ENCODE measurements at places on chromosomes 5 and 9.

GRCh38 chr5:158751961-158752655 lies 347.6 kb downstream of the EBF1 start:
- no peak for DNase-seq

DNA sequence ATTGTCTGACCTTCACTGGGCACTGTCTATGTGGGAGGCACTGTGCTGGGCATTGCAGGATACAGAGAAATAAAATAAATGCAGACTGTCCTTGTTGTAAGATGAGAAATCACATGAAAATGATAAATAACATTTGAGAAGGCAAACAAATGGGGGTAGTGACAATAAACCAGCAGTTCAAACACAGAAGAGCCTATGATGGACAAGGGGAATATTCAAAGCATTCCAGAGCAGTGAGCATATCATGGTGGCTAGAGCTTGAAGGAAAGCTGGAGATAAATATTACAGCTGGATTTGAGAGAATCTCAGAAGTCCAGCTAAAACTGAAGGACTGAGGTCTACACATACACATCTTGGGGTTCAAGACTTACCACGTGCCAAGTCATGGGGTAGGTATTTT lies 209.9 kb downstream of the ASTN2 start:
- DNase-seq = no peak

DNA sequence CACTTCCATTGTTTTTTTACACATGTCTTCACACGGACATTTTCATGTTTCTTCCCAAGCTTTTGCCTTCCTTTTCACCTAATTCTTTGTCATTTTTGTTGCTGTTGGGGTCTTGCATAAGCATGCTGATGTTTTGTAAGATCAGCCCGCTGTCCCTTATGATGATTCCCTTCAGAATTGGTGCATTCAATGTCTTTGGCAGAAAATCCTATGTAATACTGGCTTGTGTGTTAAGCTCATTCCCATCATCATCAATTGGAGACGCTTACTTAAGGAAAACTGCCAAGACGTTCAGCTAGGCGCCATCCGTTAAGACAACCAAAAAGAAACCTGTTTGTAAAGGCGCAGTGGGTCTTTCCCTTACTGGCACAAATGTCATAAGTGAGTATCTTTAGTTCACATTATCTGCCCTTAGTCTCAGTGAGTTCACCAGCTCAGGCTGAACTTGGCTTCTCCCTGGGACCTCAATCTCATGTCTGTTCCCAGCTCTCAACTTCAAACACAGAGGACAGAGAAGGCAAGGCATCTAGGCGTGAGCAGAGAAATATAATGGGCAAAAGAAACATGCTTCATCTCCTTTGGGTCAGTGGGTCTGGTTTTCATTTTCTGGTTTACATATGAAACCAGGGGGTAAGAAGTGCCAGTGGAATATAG lies 97.9 kb downstream of the EFNA5 start:
- no peak for DNase-seq

DNA sequence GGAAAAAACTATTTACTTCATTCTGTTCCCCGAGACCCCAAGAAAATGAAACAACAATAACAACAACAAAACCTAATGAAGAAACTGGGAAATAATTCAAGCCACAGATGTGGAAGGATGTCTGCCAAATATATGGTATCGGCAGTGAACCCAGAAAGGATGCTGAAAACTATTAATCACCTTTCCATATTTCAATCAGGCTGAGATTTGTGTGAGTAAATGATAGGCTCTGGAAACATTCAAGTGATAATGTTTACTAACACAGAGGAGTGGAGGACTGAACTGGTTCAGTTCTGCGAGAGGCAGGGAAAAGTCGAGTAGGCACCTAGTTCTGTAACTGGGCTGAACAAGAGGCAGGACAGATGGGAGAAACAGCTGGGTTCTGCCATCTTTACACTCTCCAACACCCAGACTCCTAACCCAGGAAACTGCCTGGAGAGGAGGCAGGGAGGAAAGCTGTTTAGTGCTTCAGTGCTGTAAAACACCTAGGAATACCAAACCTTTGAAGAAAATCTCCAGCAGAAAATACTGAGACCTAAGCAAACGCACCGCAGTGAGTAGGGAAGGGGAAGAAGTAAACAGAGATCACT lies 96.8 kb upstream of the GNA14 start:
- DNase-seq = no peak

GRCh38 chr9:100913257-100913656 lies 115.3 kb upstream of the PLPPR1 start:
- no peak for DNase-seq

GRCh38 chr5:12902611-12903010 lies 998.4 kb upstream of the CTNND2 start:
- DNase-seq = no peak

DNA sequence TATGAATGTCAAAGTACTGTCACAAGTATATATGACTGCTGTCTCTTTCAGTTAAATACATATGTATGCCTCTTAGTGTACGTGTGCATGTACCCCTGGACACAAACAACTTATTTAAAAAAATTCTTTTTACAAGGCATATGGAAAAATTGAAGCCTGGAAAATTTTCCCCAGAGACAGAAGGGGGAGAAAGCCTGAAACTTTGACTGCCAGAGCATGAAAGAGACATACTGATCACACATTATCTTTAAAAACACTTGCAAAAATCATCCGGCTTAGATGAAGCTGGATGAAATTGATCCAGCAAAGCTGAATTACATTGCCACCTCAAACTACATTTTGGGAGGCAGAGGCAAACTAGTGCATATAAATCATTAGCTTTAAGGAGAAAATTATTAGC lies 88.0 kb upstream of the NFIB start:
- DNase-seq = no peak

DNA sequence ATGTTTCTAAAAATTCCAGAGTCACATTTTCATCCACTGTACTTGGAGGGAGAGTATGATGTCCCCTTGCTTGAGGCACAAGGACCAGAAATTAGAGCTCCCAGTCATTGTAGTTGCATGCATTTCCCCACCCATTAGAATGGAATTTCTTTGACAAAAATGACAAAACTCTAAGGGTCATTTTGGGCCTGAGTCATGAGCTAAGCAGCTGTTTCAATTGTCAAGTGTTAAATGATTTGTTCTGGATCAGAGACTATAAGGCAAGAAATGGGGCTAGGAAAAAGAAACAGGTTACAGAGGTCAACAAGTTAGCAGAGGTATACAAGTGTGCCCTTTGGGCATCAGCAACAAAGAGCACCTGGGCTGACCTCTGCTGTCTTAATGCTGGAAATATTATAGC lies 131.2 kb upstream of the IQGAP2 start:
- no peak for DNase-seq

GRCh38 chr5:43560128-43560527 lies 3.3 kb upstream of the PAIP1 start:
- DNase-seq = no peak

- no peak for DNase-seq
These were observed 35.6 kb downstream of the TTC39B start for GRCh38 chr9:15271403-15271802.

GRCh38 chr5:92019376-92019990 lies 636.4 kb upstream of the ARRDC3 start:
- no peak for DNase-seq

DNA sequence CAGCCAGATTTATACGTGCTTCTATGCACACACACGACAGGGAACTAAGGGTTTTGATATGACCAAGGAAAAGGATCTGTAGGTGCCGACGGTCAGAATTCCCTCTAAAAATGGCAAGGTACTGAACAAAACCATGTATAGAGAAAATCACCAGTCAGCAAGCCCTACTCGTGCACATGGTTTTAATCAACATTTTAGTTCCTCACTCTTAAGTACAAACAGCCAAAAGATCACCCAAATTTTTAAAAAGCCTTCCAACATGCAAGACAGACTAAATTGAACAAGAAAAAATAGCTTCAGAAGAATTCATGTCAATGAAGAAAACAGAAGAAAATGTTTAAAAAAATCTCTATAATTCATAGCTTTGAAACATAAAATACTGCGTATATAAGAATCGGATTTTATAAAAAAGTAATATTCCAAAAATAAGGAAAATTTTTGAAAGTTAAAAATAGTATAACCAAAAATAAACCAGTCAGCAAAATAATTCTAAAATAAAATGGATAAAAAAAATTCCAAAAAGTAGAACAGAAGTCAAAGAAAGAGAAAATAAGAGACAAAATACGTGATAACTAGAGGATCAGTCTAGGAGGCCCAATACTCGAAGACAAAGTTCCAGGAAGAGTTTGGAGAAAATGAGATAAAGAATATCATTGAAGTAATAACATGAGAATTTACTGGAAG lies 43.0 kb upstream of the KCNV2 start:
- DNase-seq = no peak

DNA sequence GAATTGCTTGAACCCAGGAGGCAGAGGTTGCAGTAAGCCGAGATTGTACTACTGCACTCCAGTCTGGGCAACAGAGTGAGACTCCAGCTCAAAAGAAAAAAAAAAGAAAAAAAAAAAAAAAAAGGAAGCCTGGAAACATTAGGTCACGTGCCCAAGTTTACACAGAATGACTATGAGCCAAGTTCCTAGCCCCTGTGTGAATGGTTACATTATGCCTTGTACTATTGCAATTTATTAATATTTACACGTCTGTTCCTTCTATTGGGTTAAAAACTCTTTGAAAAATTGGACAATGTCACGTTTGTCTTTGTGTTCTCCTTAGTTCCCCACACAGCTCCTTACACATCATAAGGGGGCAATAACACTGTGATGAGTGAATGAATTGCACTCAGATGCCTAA lies 33.5 kb upstream of the SLC28A3 start:
- DNase-seq = no peak

DNA sequence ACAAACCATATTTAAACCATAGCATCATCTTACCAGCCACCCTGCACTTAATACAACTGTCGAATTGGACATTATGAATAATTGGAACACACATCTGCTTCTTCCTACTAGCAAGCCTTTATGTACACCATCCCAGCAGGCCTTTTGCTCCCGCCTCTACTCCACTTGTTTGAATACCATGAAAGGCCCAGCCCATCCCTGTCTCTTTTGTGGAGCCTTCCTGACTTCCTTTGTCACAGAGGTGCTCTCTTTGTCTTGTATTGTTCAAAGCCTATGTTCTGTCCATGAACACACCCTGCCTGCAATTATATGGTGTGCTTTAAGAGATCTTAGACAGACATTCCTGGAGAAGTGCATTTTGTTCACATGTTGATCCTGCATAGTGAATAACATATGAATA lies 465.7 kb downstream of the DIRAS2 start:
- no peak for DNase-seq

- DNase-seq = no peak
These were observed 447.7 kb downstream of the KIF4B start for GRCh38 chr5:155461304-155461703.

DNA sequence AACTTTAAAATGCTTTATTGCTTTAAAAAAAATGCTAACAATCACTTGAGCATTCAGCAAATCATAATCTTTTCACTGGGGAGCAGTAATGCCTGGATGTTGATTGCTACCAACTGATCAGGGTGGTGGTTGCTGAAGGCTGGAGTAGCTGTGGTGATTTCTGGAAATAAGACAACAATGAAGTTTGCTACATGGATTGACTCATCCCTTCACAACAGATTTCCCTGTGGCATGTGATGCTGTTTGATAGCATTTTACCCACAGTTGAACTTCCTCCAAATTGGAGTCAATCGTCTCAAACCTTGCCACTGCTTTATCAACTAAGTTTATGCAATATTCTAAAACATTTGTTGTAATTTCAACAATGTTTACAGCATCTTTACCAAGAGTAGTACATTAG lies 83.3 kb downstream of the MLLT3 start:
- DNase-seq = no peak

DNA sequence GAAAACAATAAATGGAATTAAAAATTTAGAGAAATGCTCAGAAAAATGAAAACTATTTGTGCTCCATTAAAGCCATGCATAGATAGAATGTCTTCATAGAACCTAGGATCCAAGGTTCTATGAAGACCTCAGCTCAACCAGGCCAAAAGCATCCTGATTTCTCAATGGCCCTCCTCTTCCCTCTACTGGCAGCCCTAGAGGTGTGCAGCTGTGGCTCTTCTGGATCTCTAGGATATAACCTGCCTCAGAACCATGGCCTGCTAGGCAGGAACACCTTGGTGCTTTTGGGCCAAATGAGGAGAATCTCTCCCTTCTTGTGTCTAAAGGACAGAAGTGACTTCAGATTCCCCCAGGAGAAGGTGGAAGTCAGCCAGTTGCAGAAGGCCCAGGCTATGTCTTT lies 15.1 kb downstream of the IFNA1 start:
- DNase-seq = no peak

DNA sequence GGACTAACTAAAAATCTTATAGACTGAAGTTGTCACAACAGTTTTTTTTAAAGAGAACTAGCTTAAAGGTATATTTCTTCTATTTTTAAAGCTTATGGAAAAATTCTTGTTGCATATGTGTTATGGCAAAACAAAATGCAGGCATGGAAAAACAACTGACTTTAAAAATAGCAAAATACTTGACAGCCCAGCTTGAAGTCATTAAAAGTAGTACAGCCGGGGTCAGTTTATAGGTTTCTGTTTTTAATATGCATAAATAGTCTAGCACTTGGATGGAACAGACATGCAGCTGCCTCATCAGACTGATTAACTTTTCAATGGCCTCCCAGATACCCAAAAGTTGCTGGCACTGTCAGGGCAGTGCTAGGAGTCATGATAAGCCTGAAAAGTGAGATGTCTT lies 22.3 kb upstream of the ARL15 start:
- DNase-seq = no peak

DNA sequence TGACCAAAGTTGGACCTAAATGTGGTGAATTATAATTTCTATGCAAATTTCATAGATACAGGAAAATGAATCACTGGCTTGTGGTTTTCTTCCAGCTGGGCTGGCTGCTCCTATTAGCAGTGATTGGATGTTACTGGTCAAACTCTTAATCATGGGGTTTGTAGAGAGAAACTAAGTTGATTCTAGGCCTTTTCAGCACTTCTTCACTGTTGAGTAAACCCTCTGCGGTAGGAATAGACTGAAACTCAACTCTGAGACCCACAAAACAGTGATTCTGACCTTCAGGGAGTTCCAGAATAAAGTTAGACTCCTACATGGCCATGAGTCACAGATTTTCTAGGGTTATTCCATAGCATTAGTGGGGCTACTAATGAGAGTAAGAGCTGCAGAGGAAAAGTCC lies 47.9 kb upstream of the FKTN start:
- DNase-seq = peak; percentile 52

DNA sequence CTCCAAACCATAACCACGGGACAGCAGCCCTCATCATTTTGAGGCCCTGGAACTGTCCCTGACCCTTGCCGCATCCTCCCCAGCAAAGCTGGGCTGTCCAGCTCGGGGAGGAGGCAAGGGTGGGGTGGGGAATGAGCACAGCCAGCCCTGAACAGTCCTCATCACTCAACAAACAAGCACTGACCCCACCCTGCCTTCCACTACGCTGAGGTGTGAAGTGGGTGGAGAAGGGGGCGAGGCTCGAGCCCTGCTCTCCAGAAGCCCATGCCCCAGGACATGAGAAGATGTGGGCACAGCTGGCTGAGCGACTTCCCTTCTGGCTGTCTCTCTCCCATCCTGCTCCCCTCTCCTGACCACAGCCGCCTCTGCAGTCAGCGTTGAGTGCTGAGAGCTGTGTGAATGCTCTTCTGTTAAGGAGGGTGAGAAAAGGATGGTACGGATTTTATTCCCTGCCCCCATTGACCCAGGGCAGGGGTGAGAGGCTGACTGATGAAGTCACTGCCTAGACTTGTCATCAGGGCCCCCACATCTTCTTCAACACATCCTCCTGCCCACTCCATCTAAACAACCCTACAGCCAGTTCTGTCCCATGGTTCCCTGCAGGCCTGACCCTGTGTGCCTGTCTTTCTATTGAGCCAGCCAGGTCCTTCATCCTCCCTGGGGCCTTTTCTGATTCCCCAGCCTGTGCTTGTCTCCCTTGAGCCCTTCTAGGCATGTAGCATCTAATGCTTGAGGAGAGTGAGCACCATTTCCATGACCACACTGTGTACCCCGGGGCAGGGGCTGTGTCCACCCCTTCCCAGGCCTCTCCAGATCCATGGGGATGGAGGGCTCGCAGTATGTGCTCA lies 276.0 kb downstream of the FSTL4 start:
- no peak for DNase-seq

Data from AG04450 (cell line).